ENCODE measurements at places on chromosomes 2 and 18.

- DNase-seq, result no peak
Measured at GRCh38 chr18:74294526-74294925, 2.8 kb upstream of the CYB5A start.

DNA sequence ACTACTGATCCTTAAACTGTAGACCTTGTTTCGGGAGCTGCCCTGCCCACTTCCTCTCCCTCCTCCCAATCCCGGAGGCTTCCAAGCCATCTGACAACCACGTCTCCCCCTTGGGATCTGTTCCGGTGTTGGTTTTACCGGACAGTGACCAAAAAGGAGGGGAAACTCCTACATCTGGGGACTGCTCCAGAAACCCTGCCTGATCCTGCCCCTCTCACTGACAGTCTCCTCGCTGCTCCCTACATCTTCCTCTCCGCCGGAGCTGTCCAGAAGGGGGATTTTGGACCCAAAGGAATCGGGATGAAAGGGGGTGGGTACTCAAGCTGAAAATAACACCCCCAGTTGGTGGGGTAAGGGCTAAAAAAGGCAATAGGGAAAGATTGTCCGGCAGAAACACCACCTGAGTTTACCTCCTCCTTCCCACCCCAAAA, 1.5 kb downstream of the INO80D start:
- DNase-seq, result peak; percentile 80

GRCh38 chr2:125644257-125644656, 1011.7 kb upstream of the GYPC start:
- no peak for DNase-seq

GRCh38 chr2:180474716-180475115, 467.6 kb upstream of the CWC22 start:
- no peak for DNase-seq

DNA sequence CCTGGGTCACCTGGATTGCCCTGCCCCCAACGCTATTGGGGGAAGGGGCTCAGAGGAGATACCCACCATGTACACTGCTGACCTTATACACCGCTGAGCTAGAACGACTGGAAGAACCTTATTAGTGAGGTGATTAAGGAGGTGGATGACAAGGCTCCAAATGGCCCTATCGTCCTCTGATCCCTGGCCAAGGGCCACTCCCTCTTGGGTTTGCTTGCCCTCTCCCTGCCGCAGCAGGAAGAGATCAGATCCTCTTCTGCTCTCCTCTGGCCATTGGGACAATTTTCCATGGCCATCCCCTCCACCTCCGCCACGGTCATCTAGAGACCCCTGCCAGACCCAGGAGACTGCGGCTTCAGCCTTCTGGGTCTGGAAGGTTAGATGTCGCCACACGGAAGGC, 1.2 kb downstream of the ZNF514 start:
- DNase-seq, result no peak

DNA sequence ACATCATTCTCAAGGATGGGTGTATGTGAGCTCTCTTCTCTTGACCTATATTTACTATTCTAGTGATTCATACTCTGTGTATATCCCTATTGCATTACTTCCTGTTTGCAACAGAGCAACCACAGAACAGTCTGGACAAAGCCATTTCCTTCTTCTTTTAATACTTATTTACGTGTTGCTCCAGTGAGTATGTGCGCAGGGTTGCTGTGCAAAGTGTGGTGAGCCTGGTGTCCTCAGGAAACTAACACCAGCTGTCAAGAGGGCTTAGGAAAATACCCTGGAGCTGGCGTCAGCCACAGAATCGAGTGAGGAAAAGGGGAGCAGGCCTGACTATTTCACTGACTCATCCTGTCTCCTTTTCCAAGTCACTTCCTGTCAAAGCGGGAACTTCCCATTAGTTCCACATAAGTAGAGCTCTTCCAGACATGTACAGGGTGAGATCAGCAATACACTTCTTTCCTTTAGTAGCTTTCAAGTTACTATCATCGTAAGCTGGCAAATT, 214.1 kb upstream of the COPS8 start:
- peak; percentile 100 for DNase-seq
